ENCODE measurements at places on chromosomes 1 and 21.

DNA sequence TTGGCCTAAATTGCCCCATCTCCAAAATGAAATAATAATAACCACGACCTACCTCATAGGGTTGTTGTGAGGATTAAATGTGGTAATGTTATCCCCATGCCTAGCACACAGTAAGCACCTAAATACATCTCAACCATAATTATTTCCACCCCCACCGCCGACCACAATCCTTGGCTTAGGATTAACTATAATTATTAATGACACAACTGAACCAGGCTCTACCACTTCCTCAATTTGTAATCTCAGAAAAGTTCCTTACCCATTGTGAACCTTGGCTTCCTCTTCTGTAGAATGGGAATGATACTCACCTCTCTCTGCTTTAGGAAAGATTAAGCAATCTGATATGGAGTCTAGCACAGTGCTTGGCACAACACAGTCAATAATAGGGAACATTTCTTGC is 44.3 kb upstream of the TACSTD2 start:
- no peak for DNase-seq

DNA sequence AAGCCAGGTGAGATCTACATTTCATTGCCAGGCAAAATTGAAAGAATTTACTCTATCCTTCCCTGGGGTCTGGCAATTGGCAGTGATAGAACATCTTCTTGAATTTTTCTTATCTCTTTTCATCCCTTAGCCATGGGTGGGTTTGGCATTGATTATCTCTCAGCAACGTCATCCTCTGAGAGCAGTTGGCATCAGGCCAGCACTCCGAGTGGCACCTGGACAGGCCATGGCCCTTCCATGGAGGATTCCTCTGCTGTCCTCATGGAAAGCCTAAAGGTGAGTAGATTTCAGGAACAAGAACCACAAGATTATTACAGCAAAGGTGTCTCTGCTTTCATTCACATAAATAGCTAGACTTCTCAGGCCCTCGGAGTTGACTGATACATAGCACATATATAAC is 39.3 kb downstream of the NCF2 start:
- DNase-seq: no peak

DNA sequence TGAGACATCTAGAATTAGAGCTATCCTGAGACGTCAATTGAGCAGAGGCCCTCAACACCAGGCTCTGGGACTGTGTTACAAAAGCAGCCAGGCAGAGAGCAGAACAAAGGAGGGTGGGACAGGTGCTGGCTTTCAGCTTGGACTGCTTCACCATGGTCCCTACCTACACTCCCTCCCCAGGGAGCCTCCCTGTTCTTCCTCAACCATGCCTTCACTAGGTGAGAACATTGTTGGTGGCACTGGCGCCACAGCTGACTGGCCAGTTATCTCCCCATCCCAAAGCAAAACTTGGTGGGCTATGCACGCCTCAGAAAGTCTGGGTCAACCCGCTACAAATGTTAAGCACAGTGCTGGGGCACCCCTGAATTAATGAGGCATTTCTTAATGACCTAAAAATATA is 87.8 kb downstream of the NMNAT2 start:
- no peak for DNase-seq

- no peak for DNase-seq
Observed at GRCh38 chr1:9472386-9473031, 66.8 kb upstream of the SLC25A33 start.

DNA sequence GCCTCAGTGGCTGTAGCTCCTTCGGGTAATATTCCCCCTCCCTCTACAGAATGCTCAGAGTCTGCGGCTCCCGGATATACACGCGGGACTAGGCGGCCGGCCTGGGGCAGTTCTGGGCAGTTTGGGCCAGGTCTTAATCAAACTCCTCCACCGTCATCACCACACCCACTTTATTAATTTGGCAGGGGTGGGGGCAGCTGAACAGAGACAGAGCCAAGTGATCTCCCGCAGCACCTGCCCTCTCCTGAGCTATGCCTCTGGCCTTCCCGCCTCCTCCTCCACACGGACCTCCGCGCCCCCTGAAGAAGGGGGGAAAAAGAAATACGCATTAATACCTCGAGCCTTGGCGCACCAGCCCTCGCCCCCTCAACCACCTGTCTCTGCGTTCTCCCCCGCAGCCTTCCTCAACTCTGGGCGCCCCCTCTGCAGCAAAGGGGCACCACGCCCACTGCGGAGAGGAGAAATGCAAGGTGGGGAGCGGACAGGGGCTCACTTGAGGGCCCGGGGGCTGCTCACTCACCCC is 42.6 kb downstream of the CD34 start:
- no peak for DNase-seq

DNA sequence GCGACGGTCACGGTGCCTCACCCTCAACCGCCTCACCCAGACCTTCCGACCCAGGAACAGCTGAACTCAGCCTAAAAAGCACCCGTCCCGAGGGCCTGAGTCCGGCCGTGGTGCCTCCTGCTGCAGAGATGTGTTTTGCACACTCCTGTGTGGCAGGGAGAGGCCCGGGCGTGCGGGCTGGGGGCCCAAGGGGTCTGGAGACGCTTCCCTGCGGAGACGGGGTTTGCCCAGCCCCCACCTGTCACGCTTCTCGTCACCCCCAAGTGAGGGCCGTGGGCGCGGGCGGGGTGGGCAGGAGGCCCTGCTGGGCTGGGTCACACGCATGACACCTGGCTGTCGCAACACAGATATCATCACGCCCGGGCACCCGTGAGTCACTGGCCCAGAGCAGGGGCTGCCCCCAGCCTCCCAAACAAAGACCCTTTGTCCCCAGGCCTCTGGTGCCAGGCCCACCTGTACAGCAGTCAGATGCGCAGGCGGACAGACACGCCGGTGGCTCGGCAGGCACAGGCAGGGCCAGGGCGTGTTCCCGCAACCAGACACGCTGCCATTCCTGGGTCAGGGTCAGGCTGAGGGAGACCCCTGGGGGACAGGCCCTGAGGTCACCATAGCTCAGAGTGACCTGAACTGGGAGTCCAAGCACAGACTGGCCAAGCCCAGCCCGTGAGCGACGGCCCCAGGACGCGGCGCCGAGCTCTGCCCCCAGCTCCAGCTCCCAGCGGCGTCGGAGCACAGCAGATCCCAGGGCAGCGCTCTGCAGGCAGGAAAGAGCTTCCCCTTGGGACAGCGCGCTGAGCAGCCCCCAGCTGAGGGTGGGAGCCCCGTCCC is 6.1 kb downstream of the B3GALT6 start:
- no peak for DNase-seq

GRCh38 chr1:11061652-11062365 is 2.0 kb upstream of the SRM start:
- no peak for DNase-seq

GRCh38 chr1:190847166-190847565 is 369.5 kb upstream of the BRINP3 start:
- DNase-seq: no peak

DNA sequence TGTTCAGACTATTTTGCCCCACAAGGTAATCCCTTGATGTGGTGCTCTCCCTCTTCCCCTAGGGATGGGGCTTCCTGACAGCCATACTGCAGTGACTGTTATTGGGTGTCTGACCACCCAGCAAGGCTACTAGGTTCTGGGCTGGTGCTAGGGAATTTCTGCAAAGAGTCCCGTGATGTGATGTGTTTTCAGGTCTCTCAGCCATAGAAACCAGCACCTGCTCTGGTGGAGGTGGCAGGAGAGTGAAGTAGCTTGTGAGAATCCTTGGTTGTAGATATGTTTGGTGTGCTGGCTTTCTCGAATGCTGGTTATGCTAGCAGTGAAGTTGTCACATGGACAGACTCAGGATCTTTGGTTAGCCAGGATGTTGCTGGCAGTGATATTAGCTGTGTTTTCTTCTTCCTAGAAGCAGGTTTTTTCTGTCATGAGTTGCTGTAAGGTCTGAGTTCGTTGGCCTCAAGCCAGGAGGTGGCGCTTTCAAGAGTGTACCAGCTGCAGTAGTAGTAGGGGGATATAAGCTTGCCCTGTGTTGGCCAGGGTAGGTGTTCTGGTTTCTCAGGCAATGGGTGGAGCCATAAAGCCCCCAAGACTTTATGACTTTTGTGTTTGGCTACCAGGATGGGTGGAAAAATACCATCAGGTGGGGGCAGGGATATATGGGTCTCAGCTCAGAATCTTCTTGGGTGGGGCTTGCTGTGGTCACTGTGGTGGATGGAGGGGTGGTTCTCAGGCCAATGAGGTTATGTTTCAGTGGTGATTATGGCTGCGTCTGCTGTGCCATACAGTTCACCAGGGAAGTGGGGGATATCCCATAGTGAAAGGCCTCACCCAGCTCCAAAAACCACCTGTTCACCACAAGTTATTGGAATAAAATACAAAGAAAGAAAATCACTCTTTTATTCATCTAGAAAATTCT is 1112.3 kb downstream of the KCNT2 start:
- DNase-seq: no peak

GRCh38 chr1:177302357-177303044 is 131.7 kb downstream of the BRINP2 start:
- no peak for DNase-seq

DNA sequence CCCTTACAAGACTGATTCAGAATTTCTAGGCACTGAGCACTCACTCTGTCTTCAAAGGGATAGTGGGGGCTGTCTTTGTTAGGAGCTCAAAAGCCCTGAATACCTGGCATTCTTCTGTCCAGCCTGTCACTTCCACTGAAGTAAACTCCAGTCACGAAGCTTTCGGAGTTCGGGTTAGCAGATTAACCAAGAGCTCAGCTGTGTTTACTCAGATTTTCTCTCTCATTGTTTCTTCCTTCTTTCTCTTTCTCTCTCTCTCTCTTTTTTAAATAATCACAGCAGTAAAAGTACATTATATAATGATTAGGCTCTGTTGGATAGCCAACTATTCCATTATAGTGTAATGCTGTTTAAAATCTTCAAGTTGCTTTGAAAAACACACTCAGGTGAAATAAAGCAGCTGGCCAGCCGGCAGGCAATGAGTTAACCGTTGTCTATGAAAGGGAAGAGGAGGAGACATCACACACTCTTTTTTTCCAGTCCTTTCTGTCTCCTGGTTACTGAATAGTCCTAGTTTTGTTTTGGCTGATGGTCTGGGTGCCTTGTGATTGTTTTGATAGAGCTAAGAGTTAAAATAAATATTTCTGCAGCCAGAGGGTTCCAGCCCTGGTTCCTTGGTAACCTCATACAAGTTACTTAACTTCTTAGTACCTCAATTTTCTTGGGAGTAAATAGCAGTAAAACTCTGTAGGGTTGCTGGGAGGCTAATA is 89.8 kb downstream of the ADSS2 start:
- DNase-seq: no peak

- no peak for DNase-seq
Observed at GRCh38 chr1:90192408-90192807, 197.5 kb downstream of the ZNF326 start.

- DNase-seq: no peak
Observed at GRCh38 chr1:6625584-6626149, 999 bp downstream of the THAP3 start.

DNA sequence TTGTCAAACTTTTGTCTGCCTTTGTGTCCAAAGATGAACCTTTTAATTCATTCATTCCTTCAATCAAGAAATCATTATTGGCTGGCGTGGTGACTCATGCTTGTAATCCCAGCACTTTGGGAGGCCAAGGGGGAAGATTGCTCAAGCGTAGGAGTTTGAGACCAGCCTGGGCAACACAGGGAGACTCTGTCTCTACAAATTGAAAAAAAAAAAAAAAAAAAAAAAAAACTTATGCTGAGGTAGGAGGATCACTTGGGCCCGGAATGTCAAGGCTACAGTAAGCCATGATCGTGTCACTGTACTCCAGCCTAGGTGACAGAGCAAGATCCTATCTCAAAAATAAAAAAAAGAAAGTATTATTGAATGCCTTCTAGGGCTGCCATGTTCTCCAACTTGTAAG is 51.3 kb upstream of the CXADR start:
- no peak for DNase-seq

DNA sequence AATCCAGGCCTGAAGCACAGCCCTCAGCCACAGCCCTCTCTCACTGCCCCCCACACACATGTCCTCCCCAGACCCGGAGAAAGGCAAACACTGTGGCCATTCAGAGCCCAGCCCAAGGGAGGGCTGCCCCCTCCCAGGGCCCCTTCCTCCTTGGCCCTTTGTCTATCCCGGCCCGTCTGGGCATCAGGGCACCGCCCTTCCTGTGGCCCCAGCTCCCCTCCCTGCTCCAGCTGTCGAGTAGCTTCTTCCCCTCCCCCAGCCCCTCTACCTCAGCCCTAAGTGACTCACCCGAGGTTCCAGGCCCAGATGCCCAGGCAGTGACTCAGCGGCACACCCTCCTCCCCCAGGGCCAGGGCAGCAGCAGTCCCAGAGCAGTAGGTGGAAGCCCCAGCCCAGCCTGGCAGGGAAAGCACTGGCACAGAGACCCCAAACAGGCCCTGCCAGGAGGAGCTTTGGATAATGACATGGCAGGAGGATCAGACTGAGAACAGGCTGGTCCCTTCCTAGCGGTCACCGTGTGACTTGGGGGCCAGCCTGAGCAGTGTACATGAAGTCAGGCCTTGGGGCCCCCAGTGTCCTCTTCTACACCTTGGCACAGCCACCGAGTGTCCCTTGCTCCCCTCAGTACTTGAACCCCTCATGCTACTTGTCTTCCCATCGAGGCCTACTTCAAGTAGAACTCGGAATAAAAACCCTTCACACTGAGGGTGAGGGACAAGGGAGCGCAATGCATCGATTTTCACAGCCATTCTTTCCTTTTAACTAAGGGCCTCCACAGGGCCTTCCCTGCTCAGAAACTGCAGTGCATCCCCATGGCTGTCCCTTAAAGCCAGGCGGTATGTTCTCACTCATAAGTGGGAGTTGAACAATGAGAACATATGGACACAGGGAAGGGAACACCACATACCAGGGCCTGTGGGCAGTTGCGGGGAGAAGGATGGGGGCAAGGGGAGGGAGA is 1.0 kb upstream of the S100A2 start:
- peak; percentile 84 for DNase-seq

- no peak for DNase-seq
Observed at GRCh38 chr1:86155051-86155806, 1.3 kb downstream of the COL24A1 start.

- DNase-seq: no peak
Observed at GRCh38 chr1:160258177-160258798, 4.1 kb downstream of the DCAF8 start.

DNA sequence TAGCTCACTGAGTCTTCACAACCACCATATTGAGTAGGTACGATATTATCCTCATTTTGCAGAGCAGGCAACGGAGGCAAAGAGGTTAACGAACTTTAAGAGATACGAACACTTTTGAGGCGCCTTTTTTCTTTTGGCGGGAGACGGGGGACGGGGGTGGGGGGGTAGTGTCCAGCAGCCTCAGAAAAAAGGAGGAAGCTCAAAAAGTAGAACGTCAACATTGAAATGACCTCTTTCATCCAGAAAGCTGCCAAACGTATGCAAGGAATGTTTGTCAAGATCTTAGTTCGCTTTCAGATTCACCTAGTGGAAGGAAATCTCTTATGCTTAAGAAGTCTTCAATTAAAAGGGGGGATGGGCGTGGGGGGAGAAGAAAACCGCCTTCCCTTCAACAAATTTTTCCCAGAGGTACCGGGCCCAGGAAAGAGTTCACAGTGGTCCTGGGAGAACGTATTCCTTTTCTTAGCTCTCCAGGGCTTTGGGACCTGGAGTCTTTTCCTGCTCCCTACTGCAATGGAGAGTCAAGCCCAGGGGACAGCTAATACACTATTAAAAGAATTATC is 1.1 kb upstream of the PCAT6 start:
- no peak for DNase-seq

- DNase-seq: no peak
Observed at GRCh38 chr1:151644001-151644400, 32.2 kb downstream of the SNX27 start.

All from stimulated activated CD8-positive, alpha-beta memory T cell treated with anti-CD3 and anti-CD28 coated beads, Interleukin-4, amount 100 ng/mL, for 4 hours (primary cell).